ENCODE measurements at places on chromosomes 6 and 20.

DNA sequence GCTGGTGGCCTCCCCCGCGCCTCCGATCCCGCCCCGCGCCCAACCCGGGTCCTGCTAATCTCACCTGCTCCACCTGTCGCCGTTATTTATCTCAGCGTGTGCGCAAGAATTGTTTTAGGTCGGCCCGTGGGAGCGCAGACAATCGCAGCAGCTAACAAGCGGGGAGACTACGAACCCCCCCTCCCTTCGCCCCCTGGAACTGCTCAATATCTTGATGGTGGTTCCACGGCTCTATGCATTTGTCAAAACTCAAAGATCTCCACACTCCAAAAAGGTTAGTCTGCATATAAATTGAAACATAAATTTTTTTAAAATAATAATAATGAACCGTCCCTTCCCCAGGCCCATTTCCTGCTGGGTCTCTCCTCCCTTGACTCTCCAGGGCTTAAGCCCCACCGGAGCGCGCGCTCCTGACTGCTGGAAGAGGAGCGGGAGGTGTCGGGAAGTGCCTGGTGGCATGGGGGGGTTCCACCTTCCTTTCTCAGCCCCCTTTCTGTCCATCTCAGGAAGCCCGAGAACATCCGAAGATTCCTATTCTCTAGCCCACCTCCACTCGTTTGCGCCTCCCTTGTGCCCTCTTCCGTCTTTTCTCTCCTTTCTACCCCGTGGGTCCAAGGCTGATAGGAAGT is 1.6 kb upstream of the MDGA1 start:
- no peak for DNase-seq

GRCh38 chr20:33635341-33635740 is 26.8 kb upstream of the C20orf144 start:
- DNase-seq, result no peak

GRCh38 chr6:71333697-71334096 is 45.1 kb downstream of the OGFRL1 start:
- no peak for DNase-seq

GRCh38 chr20:48357714-48358113 is 470.1 kb downstream of the PREX1 start:
- no peak for DNase-seq
